ENCODE measurements at places on chromosomes 7 and 10.

DNA sequence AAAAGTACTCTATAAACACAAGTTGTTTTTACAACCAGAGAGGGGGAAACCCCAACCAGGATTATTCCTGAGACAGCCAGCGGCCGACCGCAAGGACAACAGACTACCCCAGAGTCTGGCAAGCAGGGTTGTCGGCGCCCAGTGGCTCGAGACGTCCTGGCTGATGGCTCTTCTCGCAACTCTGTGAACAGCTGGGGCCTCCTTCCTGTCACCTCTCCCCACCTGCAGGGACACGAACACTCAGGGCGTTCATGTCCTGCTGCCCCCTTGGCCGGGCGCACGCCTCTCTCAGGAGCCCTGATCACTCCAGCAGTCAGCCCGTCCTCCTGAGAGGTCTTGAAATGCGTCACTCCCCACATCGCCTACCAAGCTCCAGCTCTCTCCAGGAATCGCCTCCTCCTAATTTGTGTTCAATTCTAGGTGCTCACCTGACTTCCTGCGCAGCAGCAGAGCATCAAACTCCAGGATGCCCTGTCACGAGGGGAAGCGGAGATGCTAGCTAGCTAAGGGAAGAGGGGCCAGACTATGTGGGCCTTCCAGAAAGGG lies 66.4 kb upstream of the TNRC18 start:
- DNase-seq, result no peak

DNA sequence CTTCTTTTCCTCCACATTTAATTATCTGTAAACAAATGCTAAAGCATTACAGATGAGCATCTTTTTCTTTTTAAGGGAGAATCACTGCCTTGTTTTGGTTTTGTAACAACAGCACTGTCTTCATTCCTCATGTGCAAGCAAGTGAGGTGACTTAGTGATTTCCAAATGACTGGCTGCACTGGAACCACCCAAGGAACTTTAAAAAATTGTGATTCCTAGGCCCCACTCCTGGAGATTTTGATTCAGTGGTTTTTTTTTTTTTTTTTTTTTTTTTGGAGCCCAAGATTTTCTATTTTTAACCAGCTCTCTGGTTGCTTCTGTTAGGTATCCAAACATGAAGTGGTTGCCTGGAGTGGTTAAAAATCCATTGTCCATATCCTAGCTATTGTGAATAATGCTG lies 176.2 kb downstream of the LRMDA start:
- DNase-seq, result no peak

GRCh38 chr10:92970301-92971070 lies 90.1 kb upstream of the CYP26C1 start:
- no peak for DNase-seq

- DNase-seq, result no peak
These were observed 49.2 kb downstream of the ADRA2A start for GRCh38 chr10:111126077-111126476.

DNA sequence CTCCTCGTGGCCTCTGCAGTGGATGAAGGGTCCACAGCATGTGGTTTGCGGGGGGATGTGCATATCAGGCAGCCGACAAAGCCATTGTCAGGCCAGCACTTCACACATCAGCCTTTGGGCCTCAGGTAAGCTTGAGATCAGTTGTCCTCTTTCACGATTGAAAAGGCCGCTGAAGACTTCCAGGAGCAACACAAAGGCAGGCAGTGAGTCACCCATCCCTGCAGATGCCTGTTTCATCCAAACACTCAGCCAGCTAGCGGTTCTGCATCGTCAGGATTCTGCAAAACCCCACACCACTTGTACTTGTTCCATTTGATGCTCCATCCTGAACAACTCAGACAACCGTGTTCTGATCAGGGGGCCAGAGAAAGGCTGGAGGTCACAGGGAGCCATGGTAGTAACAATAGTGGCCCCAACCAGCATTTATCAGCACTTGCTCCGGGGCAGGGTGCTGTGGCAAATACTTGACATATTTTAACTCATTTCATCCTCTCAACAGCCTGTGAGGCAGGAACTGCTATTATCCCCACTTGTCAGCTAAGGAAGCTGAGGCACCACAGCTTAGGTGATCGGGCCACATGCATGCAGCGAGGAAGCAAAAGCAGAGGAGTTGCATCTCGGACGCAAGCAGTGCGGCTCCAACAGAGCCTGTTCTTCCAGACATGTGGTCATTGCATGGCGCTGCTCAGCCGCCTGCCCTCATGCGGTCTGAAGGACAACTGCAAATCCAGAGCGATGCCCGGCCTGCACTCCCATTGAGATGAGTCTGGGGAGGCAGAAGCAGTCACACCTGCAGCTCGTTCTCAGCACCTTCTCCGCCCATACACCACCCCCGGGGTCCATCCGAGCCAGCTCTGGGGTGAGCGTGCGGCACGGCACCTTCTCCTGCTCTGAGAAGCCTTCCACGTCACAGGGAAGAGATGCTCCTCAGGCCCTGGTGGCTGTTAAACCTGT lies 144.9 kb downstream of the PAXIP1 start:
- DNase-seq, result no peak

DNA sequence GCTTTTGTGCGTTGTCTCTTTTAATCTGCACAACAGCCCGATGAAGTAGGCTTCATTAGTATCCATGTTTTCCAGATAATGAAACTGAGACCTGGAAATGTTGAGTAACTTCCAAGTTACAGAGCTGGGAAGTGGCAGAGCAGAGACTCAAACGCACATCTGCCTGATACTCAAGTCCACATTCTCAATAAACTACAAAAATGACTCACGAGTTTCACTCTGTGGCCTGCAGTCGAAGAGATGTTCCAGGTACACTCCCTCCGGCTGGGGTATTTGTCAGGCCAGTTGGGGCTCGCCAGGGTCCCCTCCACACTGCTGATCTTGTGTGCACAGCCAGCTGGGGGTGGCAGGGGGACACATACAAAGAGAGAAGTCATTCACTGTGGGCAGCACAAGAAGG lies 17.7 kb upstream of the OPALIN start:
- DNase-seq, result no peak

- peak; percentile 85 for DNase-seq
These were observed 892 bp upstream of the ZYX start for GRCh38 chr7:143380260-143380645.

DNA sequence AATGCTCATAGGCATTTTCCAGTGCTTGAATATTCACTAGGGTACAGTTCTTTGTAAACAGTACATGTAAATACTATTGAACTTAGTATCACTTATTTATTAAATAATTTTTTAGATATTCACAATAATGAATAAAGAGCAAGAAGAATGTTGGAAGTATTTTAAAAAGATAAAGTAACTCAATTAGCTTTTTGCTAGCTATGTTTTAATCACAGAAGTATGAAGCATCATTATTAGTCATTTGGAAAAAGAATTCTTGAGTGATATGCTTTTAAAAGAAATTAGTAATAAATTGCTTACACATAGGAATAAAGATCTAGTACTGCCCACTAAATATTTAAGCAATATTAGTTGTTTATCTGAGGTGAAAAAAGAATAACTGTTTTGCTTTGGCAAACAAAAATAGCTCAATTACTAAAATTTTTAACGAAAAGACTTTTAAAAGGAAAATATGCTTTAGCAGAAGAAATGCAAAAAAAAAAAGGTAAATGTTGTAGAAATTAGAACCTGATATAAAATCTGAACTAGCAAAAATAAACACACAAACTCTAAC lies 66.5 kb downstream of the SGMS1 start:
- no peak for DNase-seq

- no peak for DNase-seq
These were observed 154.1 kb upstream of the MTPN start for GRCh38 chr7:136131304-136131630.

Data from DND-41 (cell line).